Nucleus accumbens (tissue), 56 donors: ENCODE measurements at places on chromosomes 13 and 19.

DNA sequence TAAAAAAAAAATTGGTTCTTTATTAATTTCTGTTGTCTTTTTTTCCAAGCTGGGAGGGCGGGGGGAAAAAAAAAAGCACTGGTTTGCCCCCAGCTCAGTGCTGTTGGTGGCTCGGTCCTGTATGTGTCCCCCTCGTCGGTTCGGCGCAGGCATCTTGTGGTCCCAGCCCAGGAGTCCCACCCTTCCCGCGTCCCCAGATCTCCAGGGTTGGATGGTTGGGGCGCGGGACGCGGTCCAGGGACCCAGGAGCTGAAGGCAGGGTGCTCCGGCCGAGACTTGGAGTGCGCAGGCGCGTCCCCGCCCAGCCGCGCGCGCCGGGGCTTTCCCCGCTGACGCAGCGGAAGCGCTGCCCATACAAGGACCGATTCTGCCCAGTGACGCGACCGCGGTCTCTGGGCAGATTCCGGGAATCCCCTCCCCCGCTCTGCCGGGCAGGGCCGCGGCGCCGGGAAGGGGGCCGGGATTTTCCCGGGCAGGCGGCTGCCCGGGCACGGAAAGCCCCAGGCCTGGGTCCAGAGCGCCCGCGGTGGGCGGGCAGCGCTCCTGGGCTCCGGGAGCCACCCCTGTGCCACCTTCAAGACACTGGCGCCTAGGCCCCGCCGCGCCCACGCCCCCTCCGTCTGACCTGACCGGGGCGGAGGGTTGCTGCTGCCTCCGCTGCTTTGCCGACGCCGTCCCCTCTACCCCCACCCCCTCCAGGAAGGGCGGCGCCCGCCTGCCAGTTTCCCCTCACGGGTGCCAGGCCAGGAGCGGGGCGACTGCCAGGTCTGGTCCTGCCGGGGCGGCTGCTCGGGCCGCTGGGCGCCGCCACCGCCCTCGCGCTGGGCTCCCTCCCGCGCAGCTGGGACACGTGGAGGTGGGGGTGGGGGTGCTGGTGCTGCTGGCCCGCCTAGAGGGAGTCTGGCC is 2.3 kb downstream of the JUNB start:
- peak; percentile 92 for DNase-seq

GRCh38 chr19:3346677-3347353 is 19.6 kb upstream of the NFIC start:
- peak; percentile 59 for DNase-seq

DNA sequence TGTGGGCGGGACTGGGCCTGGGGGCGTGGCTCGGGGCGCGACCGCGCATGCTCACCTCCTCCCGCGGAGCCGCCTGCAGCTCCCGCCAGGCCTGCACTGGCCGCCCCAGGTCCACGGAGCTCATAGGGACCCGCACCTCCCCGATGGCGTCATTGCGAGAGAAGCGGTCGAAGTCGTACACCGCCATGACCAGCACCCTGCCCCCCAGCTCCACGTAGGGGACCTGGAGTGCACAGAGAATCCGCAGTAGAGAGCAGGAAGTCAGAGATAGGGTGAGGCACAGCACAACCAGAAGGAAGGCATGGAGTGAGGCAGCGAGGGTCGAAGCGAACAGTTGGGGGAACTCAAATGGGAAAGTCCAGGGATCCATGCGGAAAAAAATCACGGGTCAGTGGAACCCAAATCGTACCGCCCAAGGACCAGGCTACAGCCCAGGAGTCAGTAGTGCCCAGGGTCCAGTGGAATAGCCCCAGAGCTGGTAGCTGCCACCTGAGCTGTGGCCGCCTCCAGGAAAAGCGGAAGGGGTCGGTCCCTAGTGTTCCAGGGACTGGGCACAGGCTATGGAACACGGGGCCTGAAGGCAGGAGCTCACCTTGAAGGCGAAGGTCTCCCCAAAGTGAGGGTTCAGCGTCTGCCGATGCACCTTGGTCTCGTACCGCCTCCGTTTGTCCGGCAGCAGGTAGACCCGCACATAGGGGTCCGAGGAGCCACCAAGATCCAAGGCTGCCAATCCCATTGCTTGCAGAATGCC is 4.8 kb downstream of the SYT5 start:
- peak; percentile 7 for DNase-seq

- no peak for DNase-seq
Measured at GRCh38 chr13:34654647-34655046, 287.4 kb upstream of the NBEA start.

DNA sequence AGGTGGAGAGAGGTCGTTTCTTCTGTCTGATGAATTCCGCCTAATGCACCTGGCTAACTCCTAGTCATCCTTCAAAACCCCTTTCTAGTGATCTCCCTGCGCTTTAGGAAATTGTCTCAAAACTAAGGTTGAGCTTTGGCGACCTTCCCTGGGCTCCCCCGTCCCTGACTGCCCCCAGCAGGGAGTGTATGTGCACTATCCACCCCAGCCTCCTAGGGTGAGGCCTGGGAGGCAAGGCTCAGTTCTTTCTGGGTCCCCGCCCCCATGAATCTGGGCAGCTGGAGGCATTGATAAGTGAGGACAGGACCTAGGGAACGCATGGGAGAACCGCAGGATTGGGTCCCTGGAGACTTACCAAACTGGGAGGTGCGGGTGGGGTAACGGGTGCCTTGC is 378 bp downstream of the TLE6 start:
- DNase-seq, result no peak

DNA sequence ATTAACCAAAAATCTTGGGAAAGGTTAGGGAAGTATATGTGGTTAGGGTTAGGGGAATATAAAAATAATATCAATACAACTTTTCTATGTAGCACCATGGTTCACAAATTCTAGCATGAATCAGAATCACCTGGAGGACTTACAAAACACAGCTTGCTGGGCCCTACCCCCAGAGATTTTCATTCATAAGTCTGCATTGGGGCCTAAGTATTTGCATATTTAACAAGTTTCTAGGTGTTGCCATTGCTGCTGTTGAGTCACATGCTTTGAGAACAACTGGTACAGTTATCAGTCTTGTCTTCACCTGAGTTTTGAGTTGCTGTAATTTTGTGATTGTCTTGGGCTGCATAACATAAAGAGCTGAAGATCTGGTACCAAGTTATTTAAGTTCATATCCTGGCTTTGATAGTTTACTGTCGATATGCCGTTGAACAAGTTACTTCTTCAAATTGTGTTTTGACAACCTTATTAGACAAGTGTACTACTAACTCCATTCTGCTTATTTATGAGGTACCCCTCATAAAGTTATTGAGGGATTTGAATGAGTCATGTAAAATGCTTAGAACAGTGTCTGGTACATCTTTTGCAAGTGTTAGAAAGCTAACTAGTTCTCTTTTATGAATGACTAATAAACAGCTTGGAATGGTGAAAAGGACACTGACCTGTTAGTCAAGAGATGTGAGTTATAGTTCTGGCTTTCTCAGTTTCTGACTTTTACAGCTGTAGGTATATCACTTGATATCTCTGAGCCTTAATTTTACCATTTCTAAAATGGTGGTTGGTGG is 132.9 kb downstream of the PAN3 start:
- DNase-seq, result no peak

- no peak for DNase-seq
Measured at GRCh38 chr19:14482172-14482941, 7.2 kb upstream of the PTGER1 start.

- no peak for DNase-seq
Measured at GRCh38 chr13:109468123-109468522, 318.3 kb downstream of the IRS2 start.

GRCh38 chr19:18478545-18479311 is 40.8 kb upstream of the ISYNA1 start:
- DNase-seq, result no peak

DNA sequence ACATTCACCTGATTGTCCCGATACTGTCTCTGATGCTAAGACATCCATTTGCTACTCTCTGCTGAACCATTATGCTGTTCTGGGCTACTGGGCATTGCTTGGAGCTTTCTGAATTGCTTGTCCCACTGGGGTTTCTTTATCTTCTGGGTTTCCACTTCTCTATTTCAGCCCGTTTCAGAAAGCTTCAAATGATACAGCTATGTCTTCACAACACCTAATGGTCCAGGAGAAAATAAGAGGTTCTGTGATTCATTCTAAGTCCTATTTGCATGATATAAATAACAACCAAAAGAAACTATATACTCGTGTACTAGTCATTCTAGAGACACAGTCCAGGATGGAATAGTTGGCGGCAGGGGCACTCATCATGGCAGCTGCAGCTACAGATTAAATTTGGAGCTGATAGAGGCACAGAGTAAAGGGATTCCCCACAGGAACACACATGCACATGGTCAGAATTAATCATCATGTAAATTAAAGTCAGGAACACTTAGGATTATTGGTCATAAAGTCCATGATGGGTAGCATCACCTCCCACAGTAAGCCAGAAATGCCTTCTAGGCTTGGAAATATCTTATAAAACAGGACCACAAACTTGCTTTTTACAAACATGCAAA is 33.3 kb upstream of the SCEL start:
- DNase-seq, result no peak

DNA sequence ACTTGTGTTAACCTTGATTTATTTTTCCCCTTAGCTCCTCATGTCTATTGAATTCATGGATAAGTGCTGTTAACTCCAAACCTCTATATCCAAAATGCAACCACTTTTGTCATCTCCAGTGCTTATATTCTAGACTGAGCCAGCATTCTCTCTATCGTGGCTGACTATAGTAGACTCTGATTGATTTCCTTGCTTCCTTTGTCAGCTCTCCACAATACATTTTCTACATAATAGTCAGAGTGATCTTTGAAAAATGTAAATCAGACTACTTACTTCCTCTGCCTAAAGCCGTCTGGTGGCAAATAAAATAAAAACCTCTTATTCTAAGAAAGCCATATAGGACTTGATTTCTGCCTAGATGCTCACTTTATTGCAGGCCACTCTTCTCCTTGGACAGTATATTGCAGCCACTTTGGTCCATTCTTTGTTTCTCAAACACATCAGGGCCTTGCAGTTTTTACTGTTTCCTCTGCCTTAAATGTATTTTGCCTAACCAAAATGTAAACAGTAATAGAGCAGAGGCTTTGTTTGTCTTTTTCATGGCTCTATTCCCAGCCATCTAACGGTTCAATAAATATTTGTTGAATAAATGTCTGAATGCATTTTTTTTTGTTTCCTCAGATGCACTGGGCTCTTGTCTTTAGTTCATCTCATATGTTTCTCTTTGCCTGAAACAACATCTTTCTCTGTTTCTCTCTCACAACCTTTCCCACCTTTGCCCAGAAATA is 243.6 kb upstream of the CSNK1A1L start:
- DNase-seq, result no peak

- no peak for DNase-seq
Measured at GRCh38 chr19:7645656-7646425, 8.9 kb downstream of the STXBP2 start.

GRCh38 chr19:11242025-11242424 is 2.6 kb downstream of the ANGPTL8 start:
- DNase-seq, result no peak

- no peak for DNase-seq
Measured at GRCh38 chr19:1155352-1156304, 18.4 kb downstream of the SBNO2 start.

- no peak for DNase-seq
Measured at GRCh38 chr19:38685666-38686529, 38.4 kb downstream of the ACTN4 start.

DNA sequence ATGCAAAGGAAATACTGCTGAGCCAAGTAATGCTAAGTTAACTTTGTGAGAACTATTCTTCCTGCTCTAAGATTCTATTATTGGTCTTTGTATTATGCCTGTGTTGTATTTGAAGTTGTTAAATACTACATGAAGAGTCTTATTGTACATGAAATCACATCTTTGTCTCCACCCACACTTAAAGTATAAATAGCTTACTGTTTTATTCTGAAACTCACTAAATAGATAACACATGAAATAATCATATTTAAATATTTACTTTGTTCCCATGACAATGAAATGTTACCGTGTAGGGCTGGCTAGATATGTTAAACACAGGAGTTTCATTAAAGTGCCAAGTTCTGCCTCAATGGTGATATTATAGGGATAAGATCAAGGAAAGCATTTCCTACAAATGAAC is 562.1 kb upstream of the ATXN8OS start:
- DNase-seq, result no peak

DNA sequence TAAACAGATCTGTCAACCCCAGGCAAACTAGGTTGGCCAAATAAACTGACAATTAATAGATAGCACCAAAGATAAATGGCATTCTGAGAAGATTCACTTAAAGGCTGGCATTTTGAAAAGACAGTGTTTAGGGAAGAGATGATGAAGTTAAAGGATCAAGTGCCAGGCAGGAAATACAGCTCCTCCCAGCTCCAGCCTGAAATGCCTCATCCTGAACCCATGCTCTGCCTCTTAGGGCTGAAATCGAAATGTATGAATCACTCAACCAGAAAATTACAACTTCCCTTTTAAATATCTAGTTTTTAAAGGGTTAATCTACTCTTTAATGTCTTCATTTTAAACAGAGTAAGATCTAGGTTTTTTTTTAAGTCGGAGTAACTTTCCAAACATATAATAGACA is 171.2 kb upstream of the UBL3 start:
- no peak for DNase-seq

DNA sequence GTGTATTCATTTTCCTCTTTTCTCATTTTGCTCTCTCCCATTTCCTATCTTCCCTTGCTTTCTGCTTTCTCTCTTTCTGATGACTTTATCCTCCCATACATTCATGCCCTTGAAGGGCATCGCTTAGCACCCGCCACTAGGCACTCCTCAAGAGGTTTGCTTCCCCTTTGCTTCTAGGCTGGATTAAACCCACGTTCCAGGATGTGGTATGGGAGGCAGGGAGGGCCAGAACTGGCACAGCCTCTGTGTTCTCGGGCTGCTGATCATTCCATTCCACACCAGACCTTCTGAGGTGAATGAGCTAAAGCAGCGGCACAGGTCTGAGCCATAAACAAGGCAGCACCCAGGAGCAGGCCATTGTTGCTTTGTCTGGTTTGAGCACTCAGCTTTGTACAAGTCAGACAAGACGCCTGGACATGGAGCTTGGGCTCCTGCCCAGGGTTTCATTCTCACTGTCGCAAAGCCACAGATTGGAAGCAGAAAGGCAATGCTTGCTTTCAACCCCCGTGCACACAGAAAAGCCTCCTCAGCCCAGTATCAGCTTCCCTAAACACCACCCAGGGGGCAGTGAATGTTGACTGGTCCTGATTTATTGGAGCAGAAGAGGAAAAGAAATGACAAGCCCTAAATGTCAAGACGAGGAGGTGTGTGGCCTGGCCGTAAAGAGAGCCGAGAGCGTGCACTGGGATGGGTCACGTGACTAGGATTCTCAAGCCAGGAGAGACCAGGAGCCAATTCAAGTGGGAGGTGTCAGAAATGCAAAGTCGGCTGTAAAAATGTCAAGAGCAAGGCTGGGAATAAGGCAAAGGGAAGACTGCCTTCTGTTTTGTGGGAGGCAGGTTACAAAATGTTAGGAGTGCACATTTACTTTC is 218.0 kb upstream of the SERP2 start:
- no peak for DNase-seq

DNA sequence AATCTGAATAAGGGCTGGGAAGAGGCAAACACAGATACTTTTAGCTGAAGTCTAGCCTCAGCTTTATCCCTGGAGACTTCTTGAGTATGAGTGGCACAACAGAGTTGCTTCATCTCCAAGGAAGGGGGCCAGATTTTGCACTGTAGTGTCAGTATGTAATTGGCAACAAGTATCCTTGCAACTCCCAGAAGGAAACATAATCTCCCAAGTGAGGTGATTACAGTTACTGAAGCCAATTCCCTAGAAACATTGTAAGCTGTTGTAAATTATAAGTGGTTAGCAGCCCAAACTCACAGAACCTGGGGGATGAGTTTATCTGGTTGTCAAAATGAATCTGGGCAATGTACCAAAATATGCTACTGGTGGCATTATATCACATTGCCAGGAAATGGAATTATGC is 2065.7 kb upstream of the PCDH20 start:
- no peak for DNase-seq

- no peak for DNase-seq
Measured at GRCh38 chr13:73368608-73369007, 309.8 kb downstream of the KLF5 start.
